ENCODE measurements at places on chromosomes 7 and 10. TPM values are rescaled to one million over a fixed set of nuclear protein-coding genes. Genes with fewer than 3 reads are reported as not detected.

DNA sequence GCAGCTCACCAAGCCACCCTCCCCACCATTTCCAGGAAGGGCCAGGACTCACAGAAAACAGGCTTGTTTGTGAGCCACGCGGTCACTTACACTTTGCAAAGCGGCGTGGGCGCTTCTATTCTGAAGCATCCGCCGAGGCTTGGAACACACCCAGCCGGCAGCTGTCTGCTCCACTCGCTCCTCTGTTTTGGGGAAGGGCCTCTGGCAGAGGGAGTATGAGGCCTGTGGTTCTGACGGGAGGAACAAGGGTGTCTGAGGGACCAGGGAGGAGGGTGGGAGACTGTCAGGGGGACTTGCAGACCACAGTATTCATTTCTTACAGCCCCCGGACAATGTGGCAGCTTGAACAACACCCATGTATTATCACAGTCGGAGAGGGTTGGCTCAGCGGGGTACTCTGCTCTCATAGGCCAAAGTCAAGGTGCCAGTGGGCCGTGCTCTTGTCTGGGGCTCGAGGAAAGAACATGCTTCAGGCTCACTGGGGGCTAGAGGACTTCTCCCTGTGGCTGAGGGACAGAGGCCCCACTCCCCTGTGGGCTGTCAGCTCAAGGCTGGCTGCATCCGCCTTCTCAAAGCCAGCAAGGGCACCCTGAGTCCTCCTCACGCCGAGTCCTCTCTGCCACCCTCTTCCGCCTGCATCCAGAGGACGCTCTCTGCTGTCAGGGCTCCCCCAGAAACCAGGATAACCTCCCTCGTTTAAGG lies 60.4 kb upstream of the FAM20C start:
- no peaks in the 10 kb centered on the region for H3K4me1 ChIP-seq
- no peak overlapping the region for H3K4me3 ChIP-seq
- H3K27ac ChIP-seq, result no peak overlapping the region
- no peak for DNase-seq

DNA sequence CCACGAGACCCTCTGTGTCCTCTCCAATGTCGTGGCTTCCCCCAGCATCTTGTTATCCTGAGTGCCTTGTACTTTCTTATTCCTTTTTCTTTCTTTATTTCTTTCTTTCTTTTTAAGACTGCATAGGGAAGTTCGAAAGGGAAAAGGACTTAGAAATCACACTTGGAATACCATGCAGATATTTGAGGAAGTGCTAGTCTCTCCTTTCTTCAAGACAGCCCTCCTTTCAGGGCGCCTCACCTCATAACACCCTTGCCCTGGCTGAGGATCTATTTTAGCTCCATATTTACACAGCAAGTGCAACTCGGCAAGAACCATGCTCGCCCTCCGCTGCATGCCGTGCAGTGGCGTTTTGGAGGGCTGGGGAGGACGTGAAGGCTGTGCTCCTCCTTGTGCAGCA lies 232.3 kb upstream of the GLI3 start:
- no peaks in the 10 kb centered on the region for H3K27me3 ChIP-seq
- no peak overlapping the region for H3K27ac ChIP-seq
- H3K4me1 ChIP-seq, result no peaks in the 10 kb centered on the region
- H3K4me3 ChIP-seq, result no peak overlapping the region
- no peaks in the 10 kb centered on the region for H3K36me3 ChIP-seq

DNA sequence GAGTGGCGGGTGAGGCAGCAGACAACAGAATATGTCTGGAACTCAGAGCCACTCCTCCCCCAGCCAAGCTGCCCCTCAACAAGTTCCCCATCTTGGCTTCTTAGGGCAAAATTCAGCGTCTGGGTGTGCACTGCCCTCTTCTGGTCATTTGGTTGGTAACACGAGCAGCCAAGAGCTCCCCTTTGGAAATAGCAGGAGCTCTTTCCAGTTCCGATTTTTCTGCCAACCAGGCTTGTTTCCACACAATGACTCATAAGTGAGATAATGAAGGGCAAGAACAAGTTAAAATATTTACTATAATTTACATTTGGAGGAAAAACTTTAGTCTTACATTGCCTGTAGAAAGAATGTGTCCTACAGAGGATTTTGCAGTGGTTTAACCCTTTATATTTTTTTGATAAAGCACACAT lies 70.5 kb downstream of the ADCYAP1R1 start:
- H3K27ac ChIP-seq, result no peak overlapping the region
- no peak overlapping the region for H3K4me3 ChIP-seq
- peak; percentile 45 for DNase-seq
- H3K36me3 ChIP-seq, result no peaks in the 10 kb centered on the region

DNA sequence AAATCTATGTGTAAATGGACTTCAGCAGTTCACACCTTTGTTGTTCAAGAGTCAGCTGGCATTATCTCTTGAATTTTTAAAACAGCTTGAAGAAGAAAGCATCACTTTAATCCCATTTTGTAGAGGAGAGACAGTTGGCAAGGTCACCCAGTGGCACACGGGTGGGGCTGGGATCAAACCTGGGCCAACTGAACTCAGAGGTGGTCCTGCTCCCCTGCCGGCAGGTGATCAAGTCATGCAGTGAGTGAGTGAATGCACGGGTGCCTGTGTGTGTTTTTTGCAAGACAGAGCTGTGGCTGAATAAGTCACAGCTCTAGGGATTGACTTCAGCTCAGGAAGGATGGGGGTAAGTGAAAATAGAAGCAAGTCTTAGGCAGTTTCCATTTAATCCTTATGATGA lies 9.5 kb downstream of the GHRHR start:
- no peaks in the 10 kb centered on the region for H3K36me3 ChIP-seq
- no peak overlapping the region for H3K4me3 ChIP-seq
- DNase-seq, result no peak
- no peak overlapping the region for H3K27ac ChIP-seq

GRCh38 chr10:45461034-45461433 lies 87.0 kb downstream of the ALOX5 start:
- H3K27ac ChIP-seq, result peak overlapping the region; percentile 77
- no peak overlapping the region for H3K4me3 ChIP-seq
- no peak for DNase-seq
- peaks cover 37% of the 10 kb centered on the region for H3K36me3 ChIP-seq

GRCh38 chr7:147432079-147432478 lies 1158.5 kb upstream of the C7orf33 start:
- no peaks in the 10 kb centered on the region for H3K27me3 ChIP-seq
- H3K27ac ChIP-seq, result no peak overlapping the region
- no peaks in the 10 kb centered on the region for H3K4me1 ChIP-seq
- no peaks in the 10 kb centered on the region for H3K36me3 ChIP-seq
- DNase-seq, result no peak

DNA sequence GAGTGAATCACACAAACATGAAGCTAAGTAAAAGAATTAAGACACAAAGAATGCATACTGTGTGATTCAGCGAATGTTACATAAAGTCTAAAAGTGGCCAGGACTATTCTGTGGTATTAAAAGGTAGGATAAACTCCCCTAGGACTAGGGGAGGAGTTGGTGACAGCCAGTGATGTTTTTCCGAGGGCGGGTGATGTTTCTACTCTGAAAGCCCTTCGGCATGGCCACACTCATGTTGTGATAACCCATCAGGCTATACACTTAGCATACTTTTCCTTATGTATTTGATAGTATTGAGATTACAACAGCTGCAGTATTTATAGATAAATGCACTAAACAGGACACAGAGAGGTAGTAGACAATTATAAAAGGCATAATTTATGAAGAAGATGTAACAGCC lies 15.8 kb upstream of the CYP2E1 start:
- no peak overlapping the region for H3K27ac ChIP-seq
- DNase-seq, result no peak
- peaks cover 45% of the 10 kb centered on the region for H3K27me3 ChIP-seq
- H3K4me3 ChIP-seq, result no peak overlapping the region
- no peaks in the 10 kb centered on the region for H3K4me1 ChIP-seq

GRCh38 chr10:133104963-133105640 lies 17.4 kb downstream of the ADGRA1 start:
- H3K27me3 ChIP-seq, result peaks cover 5% of the 10 kb centered on the region
- H3K4me1 ChIP-seq, result no peaks in the 10 kb centered on the region
- DNase-seq, result no peak
- H3K4me3 ChIP-seq, result no peak overlapping the region
- no peak overlapping the region for H3K27ac ChIP-seq

GRCh38 chr7:81161451-81162075 lies 242.7 kb upstream of the SEMA3C start:
- no peak for DNase-seq
- no peak overlapping the region for H3K4me3 ChIP-seq
- H3K27ac ChIP-seq, result no peak overlapping the region
- no peaks in the 10 kb centered on the region for H3K36me3 ChIP-seq
- peaks cover 2% of the 10 kb centered on the region for H3K27me3 ChIP-seq
- H3K4me1 ChIP-seq, result no peaks in the 10 kb centered on the region

- peaks cover 9% of the 10 kb centered on the region for H3K27me3 ChIP-seq
- peak; percentile 41 for DNase-seq
- peak overlapping the region; percentile 40 for H3K4me3 ChIP-seq
- H3K27ac ChIP-seq, result peak overlapping the region; percentile 82
Measured at GRCh38 chr7:157276731-157277562, 59.9 kb upstream of the DNAJB6 start.

DNA sequence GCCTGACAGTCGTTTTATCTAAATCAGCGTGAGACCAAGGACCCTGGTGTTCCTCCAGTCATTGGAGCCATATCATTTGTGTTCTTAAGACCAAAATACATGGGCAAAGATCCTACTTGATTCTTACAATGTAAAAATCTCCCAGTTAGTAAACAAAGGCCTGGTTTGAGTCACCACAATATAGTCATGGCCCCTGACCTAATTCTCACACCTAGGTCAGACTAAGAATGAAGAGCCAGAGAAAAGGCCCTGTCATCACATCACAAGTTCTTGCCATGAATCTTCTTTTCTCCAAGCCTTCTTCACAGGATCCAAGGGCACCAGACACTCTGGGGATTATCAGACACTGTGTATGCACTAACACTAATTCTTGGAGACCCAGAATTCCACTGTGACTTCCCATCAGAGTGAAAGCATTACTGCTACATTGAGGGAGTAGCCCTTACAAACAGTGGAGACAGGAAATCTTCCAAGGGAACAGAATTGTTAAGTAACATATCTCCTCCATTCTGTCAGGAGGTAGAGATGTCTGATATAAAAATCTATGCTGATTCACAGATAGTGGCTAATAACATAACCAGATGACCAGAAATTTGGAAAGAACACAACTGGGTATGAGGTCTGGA lies 7.6 kb upstream of the ERVW-1 start:
- peaks cover 6% of the 10 kb centered on the region for H3K36me3 ChIP-seq
- no peak overlapping the region for H3K4me3 ChIP-seq
- H3K27ac ChIP-seq, result no peak overlapping the region
- H3K4me1 ChIP-seq, result no peaks in the 10 kb centered on the region

GRCh38 chr10:88990384-88991160 lies at the start of gene FAS:
Gene FAS (plus strand): TSS chr10:88990798. CDS start chr10:88990877, 79 bp downstream.
- peaks cover 56% of the 10 kb centered on the region for H3K4me1 ChIP-seq
- peak; percentile 79 for DNase-seq
- H3K4me3 ChIP-seq, result peak within 1 kb of the TSS; percentile 100
- H3K27ac ChIP-seq, result peak within 1 kb of the TSS; percentile 99

DNA sequence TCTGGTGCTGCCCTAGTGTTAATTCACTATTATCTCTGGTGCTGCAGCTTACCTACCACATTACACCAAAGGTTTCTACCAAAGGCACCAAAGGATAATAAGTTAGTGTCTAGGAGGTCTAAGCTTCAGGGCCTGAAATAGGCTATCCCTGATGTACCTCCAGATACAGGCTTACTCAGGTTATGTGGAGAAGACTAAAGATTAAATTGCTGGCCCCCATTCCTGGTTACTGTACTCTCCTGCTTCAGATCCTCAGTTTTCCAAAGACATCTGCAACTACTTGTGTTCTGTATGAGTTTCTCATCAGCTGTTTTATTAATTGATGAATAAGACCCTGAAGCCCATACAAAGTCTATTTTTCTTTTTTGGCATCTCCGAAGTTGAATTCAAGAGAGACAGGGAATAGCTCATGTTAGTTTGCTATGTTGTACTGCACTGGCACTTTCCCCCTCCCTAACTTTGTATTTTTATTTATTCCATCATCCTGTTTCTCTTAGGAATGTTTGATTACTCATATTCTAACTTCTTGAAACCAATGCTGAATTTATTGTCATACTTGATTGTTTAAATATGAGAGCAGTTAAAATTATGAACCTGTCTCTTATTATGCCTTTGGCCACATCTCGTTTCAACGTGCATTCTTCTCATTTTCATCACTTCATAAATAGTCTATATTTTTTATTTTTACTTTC lies 85.9 kb downstream of the PON1 start:
- no peaks in the 10 kb centered on the region for H3K4me1 ChIP-seq
- H3K27me3 ChIP-seq, result peaks cover 2% of the 10 kb centered on the region
- no peak for DNase-seq
- no peaks in the 10 kb centered on the region for H3K36me3 ChIP-seq
- H3K27ac ChIP-seq, result no peak overlapping the region

DNA sequence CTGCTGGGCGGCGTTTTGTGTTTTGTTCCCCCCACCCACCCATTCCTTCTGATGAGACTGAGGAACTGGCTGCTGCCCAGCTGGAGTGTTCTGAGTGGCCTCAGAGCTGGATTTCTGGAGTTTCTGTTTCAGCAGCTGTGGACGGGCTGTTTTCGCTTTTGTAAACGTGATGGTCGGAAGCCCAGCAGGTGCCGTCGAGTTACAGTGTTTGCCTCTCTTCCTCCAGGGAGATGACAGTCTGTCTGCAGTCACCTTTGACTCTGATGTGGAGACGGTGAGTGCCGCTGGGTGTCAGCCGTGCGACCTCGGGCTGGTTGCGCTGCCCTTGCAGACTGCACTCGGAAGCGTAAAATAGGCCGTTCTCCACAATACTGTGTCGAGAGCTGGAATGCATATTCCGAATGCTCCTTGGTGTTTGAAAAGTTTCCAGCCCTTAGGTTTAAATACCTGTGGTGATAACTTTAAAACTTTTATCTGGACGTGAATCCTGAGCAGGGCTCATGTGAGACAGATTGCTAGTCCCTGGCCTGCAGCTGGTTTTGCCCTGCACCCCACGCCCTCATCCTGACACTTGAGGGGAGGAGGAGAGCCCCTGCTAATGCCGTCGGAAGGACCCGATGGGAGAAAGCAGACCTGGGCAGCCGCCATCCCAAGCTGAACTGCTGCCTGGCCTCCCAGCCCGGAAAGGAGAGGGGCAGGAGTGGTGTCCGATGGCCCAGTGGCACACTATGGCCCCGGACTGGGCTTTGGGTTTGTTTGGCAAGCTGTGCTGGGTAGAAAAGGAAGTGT lies 8.3 kb downstream of the IQCE start:
- peaks cover 2% of the 10 kb centered on the region for H3K36me3 ChIP-seq
- no peaks in the 10 kb centered on the region for H3K4me1 ChIP-seq
- H3K27me3 ChIP-seq, result peaks cover 2% of the 10 kb centered on the region
- H3K4me3 ChIP-seq, result no peak overlapping the region
- no peak for DNase-seq

GRCh38 chr7:99189222-99189621 lies 18.7 kb downstream of the KPNA7 start:
- DNase-seq, result no peak
- H3K4me3 ChIP-seq, result no peak overlapping the region
- no peaks in the 10 kb centered on the region for H3K4me1 ChIP-seq
- H3K36me3 ChIP-seq, result no peaks in the 10 kb centered on the region
- peaks cover 2% of the 10 kb centered on the region for H3K27me3 ChIP-seq
- no peak overlapping the region for H3K27ac ChIP-seq

The SPDYE6 gene
- total RNA-seq, result not detected

The VSTM4 gene
- not detected for total RNA-seq

The TOMM7 gene
- 390 TPM for total RNA-seq

The ATG9B gene
- 11.6 TPM for total RNA-seq

The CALHM1 gene
- total RNA-seq, result 0.94 TPM

The PKD2L1 gene
- not detected for total RNA-seq

The SLC26A5 gene
- 0.25 TPM for total RNA-seq

The CNTNAP2 gene
- not detected for total RNA-seq

The NUTM2E gene
- 0.37 TPM for total RNA-seq

The TMEM213 gene
- not detected for total RNA-seq

The SORCS3 gene
- not detected for total RNA-seq

The MYH16 gene
- total RNA-seq, result not detected

The TBXAS1 gene
- total RNA-seq, result 2.1 TPM
